Left lung (tissue), 14 donors: ENCODE measurements at places on chromosomes 3 and 15.

DNA sequence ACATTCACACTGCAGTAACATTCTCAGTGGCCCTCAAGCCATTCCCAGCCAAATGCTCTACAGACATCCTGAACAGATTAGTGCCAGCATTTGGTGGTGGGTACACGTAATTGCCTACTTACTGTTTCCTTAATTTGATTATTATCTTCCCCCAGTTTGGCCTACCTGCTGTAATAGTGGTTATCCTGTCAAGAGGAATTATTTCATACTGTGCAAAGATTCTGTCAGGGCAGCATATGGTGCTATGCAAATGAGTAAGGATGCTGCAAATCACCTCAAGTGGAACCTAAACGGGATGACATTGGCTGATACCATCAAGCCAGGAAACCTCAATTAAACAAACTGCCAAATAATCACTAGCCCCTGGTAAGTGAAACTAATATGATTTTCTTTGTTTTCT is 88.7 kb downstream of the SEMA6D start:
- no peaks in the 10 kb centered on the region for H3K4me1 ChIP-seq
- no peaks in the 10 kb centered on the region for H3K36me3 ChIP-seq
- no peak for DNase-seq
- H3K27me3 ChIP-seq, result no peaks in the 10 kb centered on the region

DNA sequence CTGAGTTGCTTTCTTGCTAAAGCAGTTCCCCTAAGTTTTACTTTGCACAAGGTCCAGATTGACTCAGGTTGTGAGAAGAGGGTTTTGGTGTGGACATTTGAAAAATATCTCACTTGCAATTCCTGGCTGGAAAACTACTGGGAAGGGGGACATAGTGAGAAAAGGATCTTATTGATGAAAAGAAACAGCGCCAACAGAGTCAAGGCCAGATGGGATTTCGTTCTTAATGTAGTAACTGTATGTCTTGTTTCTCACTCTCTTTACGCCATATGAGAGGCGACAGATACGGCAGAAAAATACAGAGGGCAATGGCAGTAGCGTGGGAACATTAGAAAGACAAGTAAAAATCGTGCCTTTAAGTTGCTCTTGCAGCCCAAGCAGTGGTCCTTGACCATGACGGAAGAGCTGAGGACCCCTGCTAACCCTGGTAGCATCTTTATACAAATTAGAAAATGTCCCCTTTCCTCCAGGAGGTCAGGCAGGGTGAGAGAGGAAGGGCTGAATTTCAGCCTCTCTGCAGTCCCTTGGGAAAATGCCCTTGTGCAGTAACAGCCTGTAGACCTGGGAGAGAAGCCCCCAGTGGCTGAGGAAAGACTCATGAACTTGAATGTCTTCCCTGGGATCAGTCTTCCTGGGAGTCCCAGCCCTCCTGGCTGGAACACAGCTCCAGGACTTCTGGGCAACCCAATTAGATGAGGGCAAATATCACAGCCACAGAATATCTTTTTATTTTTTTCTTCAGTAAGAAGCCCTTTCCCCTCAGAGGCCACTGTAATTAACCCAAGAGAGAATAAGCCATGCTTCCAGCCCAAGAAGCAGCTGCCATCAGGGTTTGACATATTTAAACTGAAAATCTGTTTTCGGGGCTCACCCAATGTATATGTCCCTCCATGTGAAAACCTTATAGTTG is 113.4 kb downstream of the CD47 start:
- no peak overlapping the region for H3K4me3 ChIP-seq
- H3K36me3 ChIP-seq, result no peaks in the 10 kb centered on the region
- no peak overlapping the region for H3K27ac ChIP-seq
- DNase-seq, result no peak
- peaks cover 17% of the 10 kb centered on the region for H3K4me1 ChIP-seq

DNA sequence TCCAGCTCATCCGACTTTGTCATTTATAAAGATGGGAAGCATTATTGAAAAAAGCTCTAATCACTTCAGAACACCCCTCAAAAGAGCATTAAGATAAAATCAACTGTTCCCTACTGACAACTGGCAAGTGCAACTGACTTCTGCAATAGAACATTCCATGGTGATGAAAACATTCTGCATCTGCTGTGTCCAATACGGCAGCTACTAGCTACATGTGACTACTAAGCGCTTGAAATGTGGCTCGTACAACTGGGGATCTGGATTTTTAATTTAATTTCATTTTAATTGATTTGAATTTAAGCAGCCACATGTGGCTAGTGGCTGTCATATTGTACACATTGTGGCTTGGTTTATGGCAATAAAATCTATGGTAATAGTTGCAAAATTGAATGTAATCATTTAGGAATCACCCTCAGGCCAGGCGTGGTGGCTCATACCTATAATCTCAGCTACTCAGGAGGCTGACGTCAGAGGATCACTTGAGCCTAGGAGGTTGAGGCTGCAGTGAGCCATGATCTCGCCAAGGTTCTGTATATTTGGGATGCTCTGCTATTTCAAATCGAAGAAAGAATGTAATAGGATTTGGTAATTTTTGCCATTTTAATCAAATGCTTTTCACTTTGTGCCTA is 390.3 kb downstream of the GABRB3 start:
- no peak overlapping the region for H3K4me3 ChIP-seq
- DNase-seq, result no peak
- no peaks in the 10 kb centered on the region for H3K27me3 ChIP-seq
- H3K27ac ChIP-seq, result no peak overlapping the region
- no peaks in the 10 kb centered on the region for H3K36me3 ChIP-seq
- H3K4me1 ChIP-seq, result no peaks in the 10 kb centered on the region

DNA sequence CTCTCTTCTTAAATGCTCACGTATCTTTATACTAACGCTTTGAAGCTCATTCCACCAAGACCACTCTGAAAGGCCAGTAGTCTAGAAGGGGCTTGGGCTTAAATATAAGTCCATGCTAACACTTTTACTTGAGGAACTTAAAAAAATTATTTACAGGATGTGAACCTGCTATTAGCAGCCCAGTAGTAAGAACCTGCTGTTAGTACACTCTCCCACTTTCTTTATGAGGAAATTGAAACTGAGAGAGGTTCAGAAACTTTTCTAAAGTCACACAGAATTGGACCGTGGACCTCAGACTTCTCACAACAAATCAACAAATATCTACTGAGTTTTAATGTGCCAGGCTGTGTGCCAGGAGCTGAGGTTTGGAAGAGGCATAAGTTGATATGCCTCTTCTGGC is 53.4 kb downstream of the SYNPR start:
- no peak for DNase-seq
- no peaks in the 10 kb centered on the region for H3K4me1 ChIP-seq
- no peak overlapping the region for H3K27ac ChIP-seq
- no peaks in the 10 kb centered on the region for H3K36me3 ChIP-seq
- H3K4me3 ChIP-seq, result no peak overlapping the region
